ENCODE measurements at places on chromosomes 5 and 9. TPM values are rescaled to one million over a fixed set of nuclear protein-coding genes. Genes with fewer than 3 reads are reported as not detected.

CDH12 gene
- not detected for total RNA-seq

CARD9 gene
- 1.3 TPM for total RNA-seq

C9orf50 gene
- 0.44 TPM for total RNA-seq

SPRY4 gene
- 2.5 TPM for total RNA-seq

AHRR gene
- 86.8 TPM for total RNA-seq

DNAH5 gene
- total RNA-seq, result 2.6 TPM

PCDHGB4 gene
- 21.5 TPM for total RNA-seq

BHMT2 gene
- total RNA-seq, result 6.4 TPM

FST gene
- total RNA-seq, result 73.6 TPM

ENHO gene
- total RNA-seq, result not detected

ASPN gene
- total RNA-seq, result 15.2 TPM

RGS14 gene
- 8.3 TPM for total RNA-seq

BASP1 gene
- 163 TPM for total RNA-seq

TAS2R1 gene
- total RNA-seq, result not detected

PCDHB7 gene
- under 0.01 TPM for total RNA-seq

RNF183 gene
- total RNA-seq, result not detected

DBH gene
- total RNA-seq, result not detected

PCDHA6 gene
- 0.50 TPM for total RNA-seq

FRRS1L gene
- total RNA-seq, result 0.50 TPM

PCDHGA8 gene
- 5.6 TPM for total RNA-seq

TAF11L10 gene
- not detected for total RNA-seq

LECT2 gene
- not detected for total RNA-seq

PCDHB5 gene
- 0.29 TPM for total RNA-seq

SNX24 gene
- 30.4 TPM for total RNA-seq

CCDC152 gene
- total RNA-seq, result 5.8 TPM

COL5A1 gene
- total RNA-seq, result 294 TPM

LRSAM1 gene
- total RNA-seq, result 21.2 TPM

CYSRT1 gene
- total RNA-seq, result 0.44 TPM

C5 gene
- total RNA-seq, result 5.1 TPM

OR2V2 gene
- not detected for total RNA-seq

CARTPT gene
- not detected for total RNA-seq

PHF24 gene
- under 0.01 TPM for total RNA-seq

ENTPD2 gene
- total RNA-seq, result not detected

AGXT2 gene
- total RNA-seq, result 0.17 TPM

ARHGEF39 gene
- total RNA-seq, result 2.9 TPM

RBM22 gene
- 24.1 TPM for total RNA-seq

IER5L gene
- total RNA-seq, result 118 TPM

PCDHB3 gene
- total RNA-seq, result 0.29 TPM

KCNMB1 gene
- total RNA-seq, result not detected

IFNW1 gene
- total RNA-seq, result not detected

TEX48 gene
- total RNA-seq, result not detected

GMCL2 gene
- total RNA-seq, result not detected

RNF130 gene
- 21.5 TPM for total RNA-seq

SLC6A3 gene
- total RNA-seq, result under 0.01 TPM

NUTM2F gene
- total RNA-seq, result not detected

Measured in smooth muscle cell of trachea (primary cell).